ENCODE measurements at places on chromosomes 12 and 14.
A peak's percentile ranks its signal among the peaks of the same experiment; 100 is the strongest.

DNA sequence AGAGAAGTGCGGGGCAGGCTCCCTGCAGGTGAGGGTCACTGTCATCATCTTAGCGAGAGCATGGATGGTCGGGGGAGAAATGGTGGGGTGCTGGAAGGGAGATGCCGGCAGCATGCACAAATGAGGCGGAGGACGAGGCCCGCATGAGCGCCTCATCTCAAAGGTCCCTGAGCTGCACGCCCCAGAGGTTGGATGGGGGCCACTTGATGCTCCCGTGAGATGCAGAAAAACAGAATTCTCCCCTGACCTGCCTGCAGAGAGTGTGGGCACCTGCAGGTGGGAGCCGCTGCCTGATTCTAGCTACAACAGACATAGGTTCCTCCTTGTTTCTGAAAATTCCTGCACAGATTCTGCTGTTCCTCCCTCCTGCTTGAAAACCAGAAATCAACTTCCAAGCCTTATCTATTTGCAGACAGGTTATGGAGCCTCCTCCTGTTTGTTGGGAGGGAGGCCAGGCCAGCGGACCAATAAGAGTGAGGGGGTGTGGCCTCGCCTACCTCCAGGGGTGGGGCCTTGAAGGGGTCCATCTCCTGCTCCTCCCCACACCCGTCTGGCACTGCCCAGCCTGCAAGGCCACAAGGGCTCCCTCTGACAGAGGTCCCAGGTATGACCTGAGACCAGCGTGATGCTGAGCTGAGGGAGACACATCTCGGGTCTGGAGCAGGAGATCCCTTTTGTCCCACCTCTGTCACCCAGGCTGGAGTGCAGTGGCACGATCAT, 67.2 kb downstream of the KDM2B start:
- peak; percentile 66 for DNase-seq

GRCh38 chr14:24339284-24340151, at the start of gene RIPK3:
Gene RIPK3, minus strand, starts transcription at chr14:24339991. Its CDS starts 165 bp downstream, at chr14:24339826.
- peak; percentile 41 for DNase-seq

- no peak for DNase-seq
These were observed 4.0 kb downstream of the SLC25A47 start for GRCh38 chr14:100327128-100327527.

DNA sequence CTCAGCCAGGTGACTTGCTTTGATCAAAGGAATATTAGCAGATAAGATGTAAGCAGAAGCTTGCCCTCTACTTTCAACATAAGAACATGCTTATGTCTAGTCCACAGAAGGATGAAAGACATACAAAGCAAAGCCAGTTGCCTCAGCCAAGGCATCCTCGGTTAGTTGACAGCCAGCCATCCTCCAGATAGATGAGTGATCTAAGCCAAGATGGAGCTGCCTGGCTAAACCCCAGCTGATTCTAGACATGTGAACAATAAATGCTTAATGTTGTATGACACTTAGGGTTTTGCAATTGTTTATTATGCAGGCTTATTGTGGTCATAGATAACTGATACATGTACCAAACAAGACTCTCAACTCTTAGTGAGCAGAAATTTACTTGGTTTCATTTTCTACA, 157.6 kb upstream of the TMTC2 start:
- no peak for DNase-seq

GRCh38 chr12:6936636-6937480, 6.8 kb upstream of the RNU7-1 start:
- no peak for DNase-seq

DNA sequence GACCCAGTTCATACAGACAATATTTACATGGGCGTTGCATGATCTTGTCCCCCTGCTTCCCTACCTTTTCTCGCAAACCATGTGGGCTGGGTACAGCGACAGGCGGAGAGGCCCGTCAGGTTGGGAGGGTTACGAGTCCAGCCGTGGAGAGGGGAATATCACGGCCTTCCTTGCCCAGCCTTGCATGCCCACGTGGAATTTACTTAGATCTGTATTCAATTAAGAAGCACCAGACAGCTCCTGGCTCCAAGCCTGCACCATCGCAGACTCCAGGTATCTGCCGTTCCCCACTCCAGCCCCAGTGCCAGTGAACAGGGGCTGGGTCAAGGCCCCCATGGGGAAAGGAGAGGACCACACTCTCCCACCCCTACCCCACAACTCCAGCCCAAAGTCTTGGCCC, 29.8 kb downstream of the BCL11B start:
- no peak for DNase-seq

- DNase-seq, result peak; percentile 29
These were observed 775 bp downstream of the GABARAPL1 start for GRCh38 chr12:10213168-10214135.

GRCh38 chr14:35046751-35047536, 872 bp downstream of the FAM177A1 start:
- DNase-seq, result peak; percentile 57

- DNase-seq, result no peak
These were observed 4.4 kb upstream of the SHMT2 start for GRCh38 chr12:57224973-57225679.

DNA sequence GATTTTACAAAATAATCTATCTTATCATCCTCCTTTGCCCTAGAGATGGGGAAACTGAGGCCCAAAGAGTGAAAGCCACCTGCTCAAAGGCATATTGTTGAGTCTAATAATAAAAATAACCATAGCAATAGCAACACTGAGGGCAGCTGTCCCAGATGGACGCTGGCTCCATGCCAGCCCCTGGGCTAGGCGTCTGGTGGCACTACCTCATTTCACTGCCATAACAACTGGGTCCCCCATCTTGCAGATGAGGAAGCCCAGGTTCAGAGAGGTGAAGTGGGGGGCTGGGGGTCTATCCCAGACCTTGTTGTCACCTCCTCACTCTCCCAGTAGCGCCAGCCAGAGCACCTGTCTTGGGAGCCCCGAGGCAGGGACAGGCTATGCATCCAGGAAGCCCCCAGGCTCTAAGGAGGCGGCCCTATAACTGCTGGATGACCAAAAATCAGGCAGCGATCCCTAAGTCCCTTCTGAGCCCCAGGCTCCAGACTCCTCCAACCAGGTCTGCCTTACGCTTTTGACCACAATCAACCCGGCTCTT, 12.8 kb downstream of the BDKRB2 start:
- peak; percentile 39 for DNase-seq

DNA sequence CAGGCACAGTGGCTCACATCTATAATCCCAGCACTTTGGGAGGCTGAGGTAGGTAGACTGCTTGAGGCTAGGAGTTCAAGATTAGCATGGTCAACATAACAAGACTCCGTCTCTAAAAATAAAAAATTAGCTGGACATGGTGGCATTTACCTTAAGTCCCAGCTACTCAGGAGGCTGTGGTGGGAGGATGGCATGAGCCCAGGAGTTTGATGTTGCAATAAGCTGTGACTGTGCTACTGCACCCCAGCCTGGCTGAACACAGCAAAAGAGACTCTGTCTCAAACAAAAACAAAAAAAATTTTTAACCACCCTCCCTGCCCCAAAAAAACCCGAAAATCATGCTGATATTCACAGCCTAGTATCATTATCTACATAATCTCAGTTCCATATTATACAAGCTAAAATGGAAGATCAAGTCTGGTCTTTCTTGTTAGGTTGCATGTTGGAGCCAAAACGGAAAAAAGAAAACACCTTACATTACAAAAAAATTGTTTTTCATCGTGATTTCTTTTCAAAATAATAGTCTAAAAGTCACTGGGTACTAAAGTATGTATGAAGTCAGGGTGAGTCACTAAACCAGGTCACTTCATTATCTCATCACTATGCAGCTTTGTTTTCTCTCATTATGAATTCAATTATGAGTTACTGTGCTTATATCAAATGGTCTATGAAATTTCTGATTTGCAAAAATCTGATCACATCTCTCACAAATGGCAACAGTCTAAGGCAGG, 13.8 kb downstream of the GXYLT1 start:
- DNase-seq, result no peak

- no peak for DNase-seq
These were observed at the start of gene ARID4A for GRCh38 chr14:58298477-58299400. Gene ARID4A, plus strand, starts transcription at chr14:58298555. Its CDS starts 1,300 bp downstream, at chr14:58299855.

DNA sequence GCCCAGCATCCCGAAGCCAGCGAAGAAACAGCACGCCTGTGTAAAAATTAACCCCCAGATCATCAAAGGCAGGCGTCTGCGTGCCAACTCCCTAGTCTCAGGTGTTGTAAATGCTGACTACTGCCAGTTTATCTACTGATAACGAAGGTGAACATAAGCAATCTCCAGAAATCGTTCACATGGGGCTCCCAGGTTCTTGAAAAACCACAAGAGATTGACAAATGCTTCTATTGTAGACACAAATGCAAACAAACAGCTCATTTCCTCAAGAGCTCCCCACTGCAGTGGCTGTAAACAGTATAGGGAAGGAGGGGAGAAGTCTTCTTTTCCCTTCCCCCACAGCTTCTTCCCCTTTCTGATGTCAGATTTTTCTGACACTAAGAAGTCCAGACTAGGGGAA, 5.3 kb upstream of the PLEKHG3 start:
- DNase-seq, result no peak

DNA sequence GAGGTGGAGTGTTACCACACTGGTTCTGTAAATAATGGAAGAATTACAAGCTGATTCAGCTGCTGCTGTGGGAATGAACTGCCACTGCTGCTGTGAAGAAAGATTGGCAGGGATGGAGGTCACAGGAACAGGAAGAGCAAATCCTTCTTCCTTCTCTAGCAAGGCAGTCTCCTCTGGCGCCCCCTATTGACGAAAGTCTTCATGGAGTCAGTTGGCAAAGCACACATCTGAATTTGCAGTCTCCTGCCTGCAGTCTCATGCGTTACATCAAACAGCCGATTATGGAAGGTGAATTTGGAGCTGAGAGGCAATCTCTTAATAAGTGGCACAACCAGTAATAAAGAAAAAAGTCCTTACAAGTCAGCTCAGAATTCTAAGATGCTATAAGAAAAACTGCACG, 106.0 kb upstream of the TMTC1 start:
- peak; percentile 3 for DNase-seq

DNA sequence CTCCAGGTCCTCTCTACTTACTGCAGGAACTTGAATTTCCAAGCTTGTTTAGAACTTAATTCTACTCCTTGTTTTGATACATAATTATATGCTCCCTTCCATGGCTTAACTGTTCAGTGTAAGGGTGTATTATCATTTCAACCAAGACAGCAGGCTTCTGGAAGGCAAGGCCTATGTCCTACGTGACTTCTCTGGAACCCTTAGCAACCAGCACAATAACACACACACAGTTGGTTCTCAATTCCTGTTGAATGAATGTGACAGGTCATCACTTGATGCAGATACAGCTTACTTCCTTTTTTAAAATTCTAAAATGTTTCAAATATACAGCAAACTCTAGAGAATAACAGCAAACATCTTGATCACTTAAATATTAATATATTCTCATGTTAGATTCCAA, 77.7 kb upstream of the COCH start:
- no peak for DNase-seq

- no peak for DNase-seq
These were observed 15.3 kb downstream of the MEG3 start for GRCh38 chr14:100841066-100841760.

DNA sequence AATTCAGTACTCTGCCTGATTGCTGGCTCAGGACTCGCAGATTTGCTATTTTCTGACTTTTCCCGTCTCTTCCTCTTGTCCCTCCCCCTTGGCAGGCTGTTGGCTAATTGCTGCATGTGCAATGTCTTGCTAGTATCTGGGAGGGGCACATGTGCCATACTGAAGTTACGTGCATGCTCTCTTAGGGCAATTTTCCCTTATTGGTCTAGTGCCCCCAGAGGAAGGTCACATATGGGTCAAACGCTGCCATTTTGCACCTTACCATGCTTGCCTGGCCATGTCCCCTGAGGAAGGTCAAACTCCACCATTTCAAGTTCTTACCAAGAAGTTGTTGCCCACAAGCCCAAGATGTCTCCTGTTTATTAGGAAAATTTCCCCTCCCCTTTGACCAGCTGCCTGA, 13.9 kb upstream of the ERC1 start:
- DNase-seq, result no peak

- no peak for DNase-seq
These were observed 32.4 kb upstream of the PLEK2 start for GRCh38 chr14:67444395-67444794.

DNA sequence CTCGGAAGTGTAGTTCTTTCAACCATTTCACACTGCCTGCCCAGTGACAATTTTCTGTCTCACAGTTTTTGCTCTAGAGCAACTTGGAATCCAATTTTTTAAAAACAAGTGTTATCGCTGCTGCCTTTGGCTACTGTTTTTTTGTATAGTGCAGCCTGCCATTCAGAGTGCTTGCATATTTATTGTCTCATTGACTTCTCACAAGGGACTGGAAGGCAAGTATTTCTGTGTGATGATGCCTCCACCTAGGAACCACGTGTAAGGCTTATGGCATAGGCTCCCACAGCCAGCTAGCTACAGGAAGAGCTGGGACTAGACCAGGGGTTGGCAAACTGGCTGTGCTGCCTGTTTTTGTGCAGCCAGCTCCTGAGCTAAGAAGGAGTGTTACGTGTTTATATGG, 903 bp downstream of the PARPBP start:
- DNase-seq, result no peak

GRCh38 chr12:122333142-122334087, 67.1 kb upstream of the VPS33A start:
- no peak for DNase-seq

GRCh38 chr14:63949696-63950095, 96.9 kb downstream of the SYNE2 start:
- no peak for DNase-seq

GRCh38 chr12:82651489-82651888, 35.2 kb upstream of the TMTC2 start:
- no peak for DNase-seq

DNA sequence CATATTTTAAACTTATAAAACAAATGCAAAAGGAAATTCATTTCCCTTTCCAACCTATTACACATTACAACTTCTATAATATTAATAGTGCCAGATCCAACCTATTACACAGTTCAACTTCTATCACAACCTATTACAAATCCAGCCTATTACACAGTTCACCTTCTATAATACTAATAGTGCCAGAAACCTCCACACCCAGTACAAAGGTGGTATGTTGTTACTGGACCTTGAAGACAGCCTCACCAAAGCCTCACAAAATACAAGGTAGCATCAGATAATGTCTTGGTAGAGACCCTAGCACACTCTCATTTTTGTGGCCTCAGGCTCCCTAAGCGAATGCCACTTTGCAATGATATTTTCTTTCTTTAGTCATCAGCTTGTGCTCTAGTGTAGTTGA, 68.7 kb upstream of the PELI2 start:
- DNase-seq, result no peak

- no peak for DNase-seq
These were observed 1.7 kb downstream of the LARP4 start for GRCh38 chr12:50402264-50403000.

GRCh38 chr12:69936214-69936731, 111.2 kb downstream of the MYRFL start:
- DNase-seq, result no peak

DNA sequence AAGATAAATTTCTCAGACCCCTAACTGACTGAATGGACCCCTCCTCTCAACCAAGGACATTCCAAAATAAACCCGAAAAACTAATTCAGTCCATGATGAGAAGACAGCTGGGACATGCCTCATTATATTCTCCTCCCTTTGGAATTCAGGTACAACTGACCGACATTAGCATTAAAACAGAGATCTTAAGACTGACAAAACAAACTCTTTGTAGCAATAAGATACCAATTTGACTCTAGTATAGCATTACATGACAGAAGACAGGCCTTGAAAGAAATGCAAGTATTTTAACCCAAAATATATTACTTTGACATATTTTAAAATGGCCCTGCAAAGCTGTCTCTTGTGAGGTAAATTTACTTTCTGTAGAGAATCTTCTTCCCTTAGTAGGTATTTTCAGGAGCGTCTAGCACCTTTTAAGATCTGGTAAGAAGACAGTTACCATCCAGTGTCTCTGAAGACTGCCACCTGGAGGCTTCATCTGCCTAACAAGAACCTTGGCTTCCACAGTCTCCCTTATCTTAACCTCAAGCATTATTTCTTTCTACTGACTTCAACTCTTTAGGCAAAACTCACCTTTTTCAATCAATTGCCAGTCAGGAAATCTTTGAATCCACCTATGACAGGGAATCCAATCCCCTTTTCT, 957.5 kb downstream of the SLC6A15 start:
- no peak for DNase-seq
